AG09309 (cell line): ENCODE measurements at places on chromosomes 12 and 14.

GRCh38 chr14:21334202-21334906 is 49.5 kb downstream of the SUPT16H start:
- DNase-seq, result no peak

- DNase-seq, result no peak
Observed at GRCh38 chr14:69039288-69039628, 60.2 kb upstream of the ACTN1 start.

DNA sequence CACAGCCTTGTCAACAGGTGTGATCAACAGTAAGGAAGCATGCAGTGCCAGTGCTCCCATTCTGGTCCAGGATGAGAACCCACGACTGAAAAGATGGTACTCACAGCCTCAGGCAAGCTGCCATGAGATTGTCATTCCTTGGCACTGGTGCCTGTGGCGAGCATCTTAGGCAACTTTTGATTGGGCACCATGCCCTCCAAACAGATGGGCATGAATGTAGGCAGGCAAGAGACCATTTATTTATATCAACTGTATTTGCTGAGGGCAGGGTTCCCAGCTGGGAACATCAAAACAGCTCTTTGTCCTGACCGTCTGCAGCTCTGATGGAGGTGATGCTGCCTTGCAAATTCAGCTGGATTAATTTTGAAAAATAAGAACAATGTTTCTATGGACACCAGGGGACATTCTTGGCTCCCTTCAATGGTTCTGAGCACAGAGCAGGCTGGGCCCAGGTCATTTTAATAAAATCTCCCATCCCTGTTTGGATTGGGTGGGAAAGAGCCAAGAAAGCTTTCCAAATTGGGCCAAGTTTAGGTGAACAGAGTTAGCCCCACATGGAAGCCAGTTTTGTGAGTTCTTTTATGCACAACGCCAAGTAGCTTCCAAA is 522.5 kb downstream of the RMST start:
- DNase-seq, result no peak

GRCh38 chr12:41531147-41531829 is 343.2 kb downstream of the PDZRN4 start:
- DNase-seq, result no peak

- no peak for DNase-seq
Observed at GRCh38 chr12:46412857-46413256, 40.3 kb upstream of the SLC38A2 start.

GRCh38 chr12:95258151-95258550 is 40.5 kb downstream of the VEZT start:
- no peak for DNase-seq

DNA sequence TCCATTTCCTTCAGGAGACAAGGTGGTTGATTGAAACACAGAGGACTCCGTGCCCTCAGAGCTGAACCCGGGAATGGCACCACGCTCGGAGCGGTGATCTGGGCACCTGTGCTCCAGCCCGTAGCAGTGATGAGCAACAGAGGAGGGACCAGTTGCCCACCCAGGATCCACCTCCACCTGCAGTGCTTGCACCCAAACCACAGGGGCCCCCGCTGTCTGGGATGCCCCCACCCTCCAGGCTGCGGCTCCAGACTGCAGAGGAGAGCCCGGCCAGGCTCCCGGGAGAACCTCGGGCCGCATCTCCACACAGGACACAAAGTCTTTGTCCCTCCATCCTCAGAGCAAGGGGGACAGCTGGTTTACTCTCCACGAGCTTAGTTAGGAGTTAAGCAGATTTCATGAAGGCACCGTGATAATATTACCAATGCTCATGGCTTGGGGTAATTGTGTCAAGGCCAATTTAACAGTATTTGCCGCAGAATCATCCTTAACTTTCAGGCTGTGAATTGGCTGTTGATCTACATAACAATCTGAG is 100.6 kb downstream of the TNFAIP2 start:
- no peak for DNase-seq

DNA sequence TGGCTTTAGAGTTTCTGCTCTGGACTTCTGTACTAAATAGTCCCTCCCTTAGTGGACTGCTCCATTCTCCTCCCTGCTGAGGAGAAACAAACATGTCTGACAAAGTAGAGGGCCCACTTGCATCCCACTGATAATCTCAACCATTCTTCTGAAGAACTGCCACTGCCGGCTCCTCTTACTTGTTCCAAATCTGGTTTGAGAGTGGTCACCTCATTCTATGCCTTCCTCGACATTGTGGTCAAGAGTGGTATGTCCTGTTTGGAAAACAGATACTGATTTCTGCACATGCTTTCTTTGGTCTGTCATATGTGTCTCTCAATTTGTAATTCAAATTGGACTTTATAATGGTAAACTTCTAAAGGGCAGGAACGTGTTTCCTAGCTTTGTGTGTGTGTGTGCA is 36.3 kb upstream of the PLEKHA5 start:
- no peak for DNase-seq
